ENCODE measurements at places on chromosomes 6 and 20.

GRCh38 chr6:25769983-25770382 lies 15.4 kb downstream of the SLC17A4 start:
- DNase-seq: no peak

DNA sequence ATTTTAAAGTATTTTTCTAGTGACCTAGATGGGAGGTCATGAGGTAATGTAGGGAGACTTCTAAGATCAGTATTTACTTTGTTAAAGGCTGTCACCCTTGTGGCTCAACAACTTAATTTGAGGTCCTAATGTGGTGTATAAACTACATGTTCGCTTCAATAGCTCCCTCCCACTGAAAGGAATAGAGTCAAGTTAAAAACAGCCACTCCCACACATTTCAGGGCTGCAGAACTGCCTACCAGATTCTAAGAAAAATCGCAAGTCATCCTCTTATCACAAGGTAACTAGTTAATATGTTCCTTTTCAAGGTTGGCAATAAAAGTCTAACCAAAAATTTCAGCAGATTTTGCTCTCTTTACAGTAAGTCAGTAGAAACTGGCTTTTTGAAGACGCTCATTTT lies 15.1 kb downstream of the GSTA1 start:
- DNase-seq: no peak

GRCh38 chr6:148500402-148500801 lies 157.8 kb downstream of the SASH1 start:
- no peak for DNase-seq

- DNase-seq: no peak
These were observed 313.5 kb downstream of the RFPL4B start for GRCh38 chr6:112660626-112661025.

- DNase-seq: peak; percentile 49
These were observed 79.4 kb downstream of the SNX5 start for GRCh38 chr20:17889226-17889625.

GRCh38 chr6:56444855-56445254 lies 197.5 kb upstream of the COL21A1 start:
- no peak for DNase-seq

DNA sequence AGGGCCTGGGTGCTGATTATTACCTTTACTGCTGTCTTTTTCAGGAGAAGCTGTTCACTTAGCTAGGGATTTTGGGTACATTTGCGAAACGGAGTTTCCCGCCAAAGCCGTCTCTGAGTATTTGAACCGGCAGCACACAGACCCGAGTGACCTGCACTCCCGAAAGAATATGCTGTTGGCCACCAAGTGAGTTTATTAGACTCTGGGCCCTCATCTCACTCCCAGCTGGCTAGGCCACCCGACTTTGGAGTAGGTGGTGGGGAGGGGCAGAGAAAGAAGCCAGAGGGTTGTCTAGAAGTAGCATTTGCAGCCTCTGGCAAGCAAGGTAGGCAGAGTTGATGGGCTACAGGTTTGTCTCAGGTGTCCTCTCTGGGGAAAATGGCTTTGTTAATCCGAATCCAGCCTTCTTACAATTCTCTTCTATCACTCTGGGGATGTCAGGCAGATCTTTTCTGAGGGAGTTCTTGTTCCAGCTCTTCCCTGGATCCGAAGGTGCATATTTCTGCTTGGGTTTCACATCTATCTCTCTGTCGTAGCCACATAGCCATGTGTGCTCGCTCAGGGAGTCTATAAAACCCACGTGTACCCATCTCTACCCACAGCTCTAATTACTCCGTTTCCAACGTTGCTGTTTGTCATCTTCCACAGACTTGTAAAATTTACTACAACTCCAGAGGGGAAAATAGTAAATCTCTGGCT lies 21.6 kb downstream of the TFAP2B start:
- no peak for DNase-seq

- peak; percentile 86 for DNase-seq
These were observed 100.0 kb downstream of the NOL4L start for GRCh38 chr20:32484958-32485769.

DNA sequence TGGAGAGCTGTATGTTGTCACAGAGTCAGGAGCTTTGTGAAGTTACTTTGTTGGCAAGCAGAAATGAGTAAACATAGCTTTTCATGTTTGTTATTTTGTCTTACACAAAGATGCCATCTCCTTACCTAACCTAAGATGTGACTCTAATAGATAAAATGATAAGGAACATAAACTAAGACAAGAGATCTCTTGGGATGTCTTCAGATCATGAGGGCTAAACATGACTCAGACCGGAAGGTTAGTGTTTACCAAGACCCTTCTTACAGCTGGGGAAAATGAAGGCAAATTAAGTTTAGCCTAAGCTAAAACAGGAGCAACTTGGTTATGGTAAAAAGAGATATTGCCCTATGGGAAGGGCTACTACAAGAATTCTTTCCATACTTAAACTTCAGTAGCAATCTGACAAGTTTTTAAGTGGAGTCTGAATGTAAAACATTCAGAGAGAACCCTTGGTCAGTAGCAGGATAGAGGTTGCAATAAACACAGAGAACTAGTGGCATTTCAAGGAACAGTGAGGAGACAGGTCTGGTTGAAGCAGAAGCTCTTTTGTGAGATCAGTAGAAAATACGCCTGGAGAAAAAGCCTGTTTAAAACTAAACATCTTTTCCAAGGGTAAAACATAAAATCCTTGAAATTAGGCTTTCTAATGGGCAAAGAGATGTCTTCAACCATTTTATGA lies 29.9 kb downstream of the SGK1 start:
- DNase-seq: peak; percentile 67

- DNase-seq: no peak
These were observed 111.6 kb downstream of the RTN4IP1 start for GRCh38 chr6:106517706-106518105.

- DNase-seq: peak; percentile 17
These were observed 129.5 kb upstream of the SUPT3H start for GRCh38 chr6:45507186-45507585.

GRCh38 chr6:161061576-161061975 lies 70.0 kb downstream of the MAP3K4 start:
- DNase-seq: no peak

DNA sequence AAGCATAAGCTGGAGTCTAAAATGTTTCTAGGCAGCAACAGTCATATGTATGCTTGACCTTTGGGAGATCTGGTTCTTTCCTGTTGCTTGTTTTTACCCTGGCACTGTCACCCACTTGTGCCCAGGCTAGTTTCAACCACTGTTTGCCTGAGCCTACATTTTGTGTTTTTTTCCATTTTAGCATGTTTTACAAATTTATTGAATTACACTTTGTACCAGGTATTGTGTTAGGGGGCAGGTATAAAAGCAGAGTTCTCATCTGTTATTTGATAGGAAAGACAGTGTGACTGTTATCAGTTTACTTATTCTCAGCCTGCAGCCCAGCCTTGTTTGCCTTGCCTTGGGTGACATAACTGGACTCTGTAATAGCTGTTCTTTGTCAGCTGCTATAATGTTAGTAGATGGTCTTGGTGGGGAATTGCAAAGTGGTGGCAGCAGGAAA lies 147.0 kb downstream of the CDKAL1 start:
- no peak for DNase-seq
